ENCODE measurements at places on chromosomes 7 and 10.
A peak's percentile ranks its signal among the peaks of the same experiment; 100 is the strongest.

- DNase-seq, result no peak
Observed at GRCh38 chr7:17690030-17690429, 250.3 kb downstream of the SNX13 start.

DNA sequence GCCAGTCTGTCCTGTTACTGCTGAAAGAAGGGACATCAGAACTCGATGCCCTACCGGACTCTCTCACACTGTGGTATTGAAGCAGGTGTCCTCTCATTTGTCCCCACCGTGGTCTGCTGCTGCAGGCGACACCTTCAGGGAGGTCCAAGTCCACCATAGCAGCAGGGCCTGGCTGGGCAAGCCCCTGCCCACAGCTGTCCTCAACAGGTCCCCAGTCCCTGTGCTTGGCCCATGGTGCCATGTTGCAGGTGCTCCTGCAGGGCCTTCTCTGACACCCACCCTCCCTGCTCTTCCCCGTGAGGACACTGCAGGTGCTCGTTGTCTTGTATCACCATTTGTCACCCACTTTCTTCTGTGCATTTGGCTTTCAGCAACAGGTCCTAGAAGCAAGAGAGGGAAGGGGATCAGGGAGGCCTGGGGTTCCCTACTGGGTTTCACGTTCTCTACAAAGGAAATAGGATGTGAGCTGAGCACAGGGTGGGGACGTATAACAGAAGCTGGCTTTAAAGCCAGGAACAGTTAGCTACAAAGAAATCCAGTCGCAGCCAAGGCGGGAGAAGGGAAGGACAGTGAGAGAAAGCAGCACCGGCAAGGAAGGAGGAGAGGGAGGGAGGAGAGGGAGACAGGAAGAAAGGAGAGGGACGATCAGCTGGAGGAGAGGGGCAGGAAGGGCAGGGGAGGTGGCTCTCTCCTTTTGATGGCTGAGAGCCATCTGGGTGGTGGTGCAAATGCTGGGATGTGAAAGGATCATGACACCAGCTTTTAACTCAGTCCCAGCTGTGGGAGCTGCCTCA, 117.7 kb upstream of the FRMD4A start:
- no peak for DNase-seq

DNA sequence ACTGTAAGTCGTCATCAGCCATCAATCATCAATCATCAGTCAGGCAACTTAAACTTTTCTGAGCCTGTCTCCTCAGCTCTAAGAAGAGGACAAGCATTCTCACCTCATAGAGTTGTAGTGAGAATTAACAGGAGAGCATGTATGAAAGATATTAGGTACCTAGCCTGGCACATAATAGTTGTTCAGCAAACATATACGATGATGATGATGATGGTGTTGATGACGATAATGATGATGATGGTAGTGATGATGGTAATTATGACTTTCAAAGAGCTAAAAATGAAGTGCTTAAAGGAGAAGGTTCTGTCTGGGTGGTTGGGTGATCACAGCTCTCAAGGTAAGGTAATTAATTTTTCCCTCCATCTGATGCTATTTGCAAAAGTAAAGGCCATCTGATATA, 55.1 kb upstream of the ADRB1 start:
- DNase-seq, result no peak

GRCh38 chr7:52325237-52325636, 710.2 kb upstream of the POM121L12 start:
- DNase-seq, result no peak

DNA sequence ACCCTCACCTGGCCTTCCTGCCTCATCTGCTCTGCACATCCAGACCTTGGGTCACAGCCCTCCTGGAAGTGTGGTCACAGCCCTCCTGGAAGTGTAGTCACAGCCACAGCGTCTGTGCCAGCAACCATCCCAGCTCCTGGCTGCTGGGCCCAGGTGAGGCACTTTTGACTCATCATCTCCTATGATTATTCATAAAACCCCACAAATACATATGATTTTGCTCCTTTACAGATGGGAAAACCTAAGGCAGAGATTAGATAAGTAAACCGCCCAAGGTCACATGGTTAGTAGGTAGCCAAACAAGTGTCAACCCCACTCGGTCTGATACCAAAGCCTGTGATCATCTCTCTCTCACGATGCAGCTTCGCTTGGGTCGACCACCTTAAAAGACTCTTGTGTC, 94.3 kb downstream of the PRLHR start:
- DNase-seq, result no peak

GRCh38 chr10:132687181-132687892, 98.6 kb downstream of the NKX6-2 start:
- peak; percentile 13 for DNase-seq

DNA sequence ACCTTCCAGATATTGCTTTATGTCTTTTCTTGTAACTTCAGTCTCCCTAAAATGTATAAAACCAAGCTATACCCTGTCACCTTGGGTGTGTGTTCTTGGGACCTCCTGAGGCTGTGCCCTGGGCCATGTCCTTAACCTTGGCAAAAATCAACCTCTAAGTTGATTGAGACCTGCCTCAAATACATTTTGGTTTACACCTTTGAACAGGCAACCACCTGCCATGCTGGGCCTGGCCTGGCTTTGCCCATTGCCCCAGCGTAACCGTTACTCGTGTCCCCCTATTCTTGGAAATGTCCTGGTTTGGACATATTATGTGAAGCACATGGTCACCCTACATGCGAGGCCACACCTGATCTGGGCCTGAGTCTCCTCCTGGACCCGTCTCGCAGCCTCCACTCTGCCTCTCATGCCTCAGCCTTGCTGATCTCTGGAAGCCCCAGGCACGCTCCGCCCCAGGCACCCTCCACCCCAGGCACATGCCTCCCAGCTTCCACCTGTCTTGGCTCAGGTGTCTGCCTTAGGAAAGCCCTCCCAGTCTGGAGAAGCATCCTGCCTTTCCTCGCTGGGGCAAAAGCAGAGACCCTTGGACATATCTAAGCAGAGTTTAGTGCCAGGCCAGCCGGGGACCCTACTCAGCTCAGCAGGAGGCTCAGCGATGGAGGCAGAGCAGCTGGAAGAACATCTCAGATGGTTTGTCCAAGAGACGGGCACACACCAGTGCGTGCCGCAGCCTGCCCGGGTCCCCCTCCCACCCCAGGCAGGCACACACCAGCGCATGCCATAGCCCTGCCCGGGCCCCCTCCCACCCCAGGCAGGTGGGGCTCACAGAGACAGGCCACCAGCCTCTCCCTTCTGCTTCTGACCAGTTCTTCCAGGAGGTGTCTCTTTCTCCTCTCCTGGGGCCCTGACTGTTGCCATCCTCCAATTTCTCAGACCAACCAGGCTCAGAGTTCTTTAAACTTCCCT, 4.0 kb upstream of the VIPR2 start:
- no peak for DNase-seq
